ENCODE measurements at places on chromosomes 1 and 21. TPM values are rescaled to one million over a fixed set of nuclear protein-coding genes. Genes with fewer than 3 reads are reported as not detected.

The CA6 gene
- total RNA-seq = not detected

The CFAP45 gene
- total RNA-seq = 1.4 TPM

The TMCC2 gene
- total RNA-seq = 82.4 TPM

The TNFRSF9 gene
- total RNA-seq = not detected

The TRMT1L gene
- total RNA-seq = 18.8 TPM

The PHLDA3 gene
- total RNA-seq = 63.6 TPM

The DSCAM gene
- 29.1 TPM for total RNA-seq

The ALX3 gene
- total RNA-seq = 0.42 TPM

The SPATA45 gene
- not detected for total RNA-seq

The AADACL4 gene
- not detected for total RNA-seq

The LCA5L gene
- total RNA-seq = 2.7 TPM

The IL6R gene
- 12.2 TPM for total RNA-seq

The RLF gene
- 30.9 TPM for total RNA-seq

The GJB5 gene
- total RNA-seq = 1.3 TPM

The CFAP57 gene
- 3.1 TPM for total RNA-seq

The SPRR2F gene
- total RNA-seq = not detected

The REN gene
- total RNA-seq = not detected

The LIPI gene
- not detected for total RNA-seq

The PLEKHN1 gene
- total RNA-seq = not detected

The GBP2 gene
- 3.9 TPM for total RNA-seq

The HPCA gene
- total RNA-seq = 176 TPM

The FAM78B gene
- total RNA-seq = 16.5 TPM

The PCBP3 gene
- total RNA-seq = 20.2 TPM

The DIRAS3 gene
- total RNA-seq = 5.8 TPM

The OR2T33 gene
- total RNA-seq = 0.80 TPM

The MAGI3 gene
- total RNA-seq = 54.4 TPM

The KCNJ9 gene
- total RNA-seq = 91.9 TPM

The FAM72B gene
- not detected for total RNA-seq

The CD1C gene
- total RNA-seq = not detected

The SPOCD1 gene
- not detected for total RNA-seq

The GPR137B gene
- total RNA-seq = 45.4 TPM

The DDR2 gene
- total RNA-seq = 19.6 TPM

The TRPM2 gene
- total RNA-seq = 45.2 TPM

The CAP1 gene
- total RNA-seq = 148 TPM

The C1orf185 gene
- total RNA-seq = not detected

The CFAP107 gene
- not detected for total RNA-seq

Data from dorsolateral prefrontal cortex (tissue), 122 donors.